RPMI7951 (cell line): ENCODE measurements at places on chromosomes 7 and 10.
A peak's percentile ranks its signal among the peaks of the same experiment; 100 is the strongest.

GRCh38 chr7:108525327-108525984 is 479 bp downstream of the PNPLA8 start:
- DNase-seq: peak; percentile 88

GRCh38 chr10:88830643-88831268 is 20.9 kb downstream of the ANKRD22 start:
- no peak for DNase-seq

GRCh38 chr10:20593649-20594048 is 303.5 kb downstream of the NEBL start:
- no peak for DNase-seq

DNA sequence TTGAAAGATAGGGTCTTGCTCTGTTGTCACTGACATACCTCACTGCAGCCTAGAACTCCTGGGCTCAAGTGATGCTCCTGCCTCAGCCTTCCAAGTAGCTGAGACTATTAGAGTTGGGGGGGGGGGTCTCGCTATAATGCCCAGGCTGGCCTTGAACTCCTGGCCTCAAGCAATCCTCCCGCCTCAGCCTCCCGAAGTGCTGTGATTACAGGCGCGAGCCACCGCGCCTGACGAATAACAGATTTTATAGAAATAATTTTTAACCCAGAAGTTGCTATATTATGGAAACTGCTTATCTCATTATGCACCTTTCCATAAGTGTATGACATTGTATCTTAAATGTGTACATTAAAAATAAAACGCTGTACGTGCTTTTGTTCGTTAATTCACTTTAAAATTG is 846 bp downstream of the ANKRD26 start:
- no peak for DNase-seq

DNA sequence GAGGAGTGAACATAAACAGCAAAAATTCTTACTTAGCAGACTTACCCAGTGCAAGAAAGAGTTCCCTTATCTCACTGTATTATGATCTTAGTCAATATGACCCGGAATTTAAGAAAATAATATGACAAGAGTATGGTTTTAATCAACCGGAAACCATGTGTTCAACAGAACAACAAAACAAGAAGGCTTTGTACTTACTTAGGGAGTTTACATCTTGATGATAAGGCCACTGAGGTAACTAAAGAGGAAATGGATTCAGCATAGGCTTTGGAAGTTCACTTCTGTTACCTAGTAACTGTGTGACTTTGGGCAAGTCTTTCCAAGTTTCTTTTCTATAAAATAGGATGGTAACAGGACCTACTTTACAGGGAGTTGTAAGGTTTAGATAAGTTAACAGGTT is 7.4 kb upstream of the FAS start:
- DNase-seq: no peak

DNA sequence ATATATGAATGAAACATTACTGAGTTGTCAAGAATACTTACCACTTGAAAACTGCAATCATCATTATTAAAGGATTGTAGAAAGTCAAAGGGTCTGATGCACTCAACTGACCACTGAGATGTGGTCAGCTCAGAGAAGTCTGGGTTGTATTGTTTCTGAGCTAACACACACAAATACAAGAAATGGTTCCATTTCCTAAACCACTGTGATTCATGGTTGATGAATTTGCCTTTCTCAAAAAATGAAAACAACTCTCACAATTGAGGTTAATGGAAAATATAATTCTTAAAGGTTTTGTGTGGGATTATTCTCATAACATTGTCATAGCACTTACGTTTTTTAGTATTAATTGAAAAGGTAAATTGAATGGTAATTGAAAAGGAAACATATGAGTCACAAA is 45.6 kb upstream of the TAS2R16 start:
- no peak for DNase-seq

DNA sequence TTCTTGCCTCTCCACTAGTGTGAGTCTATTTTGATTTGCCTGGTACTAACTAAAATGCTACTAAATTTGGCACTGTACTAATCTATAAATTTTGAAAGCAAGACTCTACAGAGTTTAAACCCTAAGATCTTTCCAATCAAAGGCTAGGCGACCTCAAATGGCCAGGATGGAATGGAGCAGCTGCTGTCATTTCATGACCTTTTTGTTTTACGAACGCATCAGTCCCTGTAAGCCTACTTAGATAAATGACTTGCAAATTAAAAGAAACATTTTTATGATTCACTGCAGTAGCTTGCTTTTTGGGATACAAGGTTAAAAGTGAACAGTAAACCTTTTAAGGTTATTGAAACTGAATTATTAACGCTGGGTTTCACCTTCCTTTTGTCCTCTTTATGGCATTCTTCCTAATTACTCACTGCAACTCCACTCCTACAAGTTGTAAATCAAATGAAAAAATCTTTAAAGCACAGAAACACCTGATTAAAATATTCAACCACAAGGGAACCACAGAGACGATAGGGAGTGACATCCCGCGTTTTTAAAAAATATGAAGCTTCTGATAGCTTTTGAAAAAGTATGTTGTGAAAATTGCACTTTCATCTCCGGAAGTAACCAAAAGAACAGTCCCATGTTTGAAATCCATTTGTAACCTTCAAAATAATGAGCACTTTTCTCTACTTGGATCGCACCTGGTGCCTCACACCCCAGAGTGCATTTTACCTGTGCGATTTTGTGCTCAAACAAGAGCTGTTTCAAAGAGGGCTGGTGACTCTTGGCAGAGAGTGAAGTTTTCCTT is 595.1 kb downstream of the PARD3 start:
- no peak for DNase-seq

- DNase-seq: no peak
Observed at GRCh38 chr7:146720195-146720594, 603.6 kb downstream of the CNTNAP2 start.

DNA sequence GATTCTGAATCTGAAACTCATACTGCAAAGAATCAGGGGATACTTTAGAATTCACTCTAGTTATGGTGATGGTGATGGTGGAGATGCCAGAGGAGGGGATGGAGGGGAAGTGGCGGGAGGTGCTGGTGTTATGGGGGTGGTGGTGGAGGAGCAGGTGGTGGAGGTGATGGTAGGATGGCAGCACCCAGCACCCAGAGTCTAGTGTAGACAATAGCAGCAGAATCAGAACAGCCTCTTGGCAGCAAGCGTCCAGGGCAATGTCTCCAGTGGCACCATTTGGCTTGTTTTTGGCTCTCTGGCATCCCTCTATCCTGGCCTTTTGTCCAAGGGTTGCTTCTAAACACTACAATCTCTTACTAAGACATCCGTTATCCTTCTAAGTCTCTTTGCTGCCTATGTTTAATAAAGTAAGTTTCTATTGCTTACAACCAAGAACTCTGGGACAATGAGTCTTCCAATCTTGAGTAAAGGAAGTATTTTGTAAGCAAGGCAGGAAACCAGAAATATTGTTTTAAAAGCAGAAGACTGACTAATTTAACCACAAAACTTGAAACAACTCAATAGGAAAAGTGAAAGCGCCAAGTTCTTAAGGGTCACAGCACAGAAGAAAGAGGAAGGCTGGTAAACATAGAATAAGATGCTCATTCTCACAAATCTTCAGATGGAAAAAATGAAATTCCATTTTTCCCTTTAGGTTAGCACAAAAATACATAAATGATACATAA is 42.4 kb upstream of the GDF10 start:
- peak; percentile 49 for DNase-seq

DNA sequence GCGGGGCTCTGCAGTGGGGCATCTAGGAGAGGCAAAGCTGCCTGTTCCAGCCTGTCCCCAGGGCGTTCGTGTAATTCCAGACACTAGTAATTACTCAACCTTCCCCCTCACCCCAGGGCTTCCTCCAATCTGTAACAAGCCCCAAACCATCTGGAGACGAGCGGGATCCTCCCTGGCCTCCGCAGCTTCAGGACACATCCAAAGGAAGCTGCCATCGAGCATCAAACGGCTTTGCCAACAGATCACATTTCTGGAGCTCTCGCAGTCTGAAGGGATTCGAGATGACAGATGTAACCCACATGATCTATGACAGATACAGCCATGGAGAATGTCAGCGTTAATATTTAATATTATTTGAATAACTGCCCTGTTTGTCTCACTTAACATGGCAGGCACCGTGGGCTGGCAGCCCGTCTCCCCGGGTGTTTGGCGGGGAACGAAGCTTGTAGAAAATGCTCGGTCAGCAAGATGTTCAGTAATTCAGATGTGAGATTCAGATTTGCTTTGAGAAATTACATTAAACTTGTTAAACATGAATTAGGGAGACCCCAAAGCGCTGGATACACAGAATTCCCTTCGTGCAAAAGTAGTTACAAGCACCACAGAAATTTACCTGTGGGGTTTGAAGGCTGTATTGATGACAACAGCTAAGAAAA is 108.5 kb upstream of the C7orf33 start:
- peak; percentile 5 for DNase-seq

GRCh38 chr10:119418362-119418761 is 124.2 kb downstream of the RGS10 start:
- no peak for DNase-seq

GRCh38 chr7:44221231-44221791 is 20.5 kb downstream of the YKT6 start:
- DNase-seq: peak; percentile 35

- DNase-seq: no peak
Observed at GRCh38 chr7:132526111-132526740, 50.0 kb downstream of the PLXNA4 start.

- DNase-seq: no peak
Observed at GRCh38 chr7:128197989-128198580, 43.0 kb upstream of the LEP start.

DNA sequence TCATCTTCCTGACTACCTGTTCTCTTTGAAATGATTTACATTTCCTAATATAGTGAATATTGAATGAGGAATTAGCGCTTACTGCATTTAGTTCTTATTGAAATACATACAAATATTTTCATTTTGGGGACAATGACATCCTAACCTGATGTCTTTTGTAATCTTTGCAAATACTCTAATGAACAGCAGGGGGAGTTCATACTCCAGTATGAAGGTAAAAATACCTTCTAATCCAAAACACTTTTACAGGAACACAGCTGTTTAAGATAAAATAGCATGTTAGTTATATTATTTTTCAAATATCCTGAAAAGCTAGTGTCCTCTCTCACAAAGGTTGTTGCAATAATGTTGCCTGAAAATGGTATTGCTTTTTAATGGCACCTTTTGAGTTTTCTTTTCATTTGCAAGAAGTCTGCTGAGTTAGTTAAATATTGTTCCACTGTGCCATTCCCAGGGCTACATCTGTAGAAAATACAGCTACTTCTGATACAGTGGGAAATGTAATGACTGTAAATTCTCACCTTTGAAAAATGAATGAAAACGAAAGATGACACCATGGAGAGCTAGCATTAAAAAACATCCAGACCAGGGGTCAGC is 400.0 kb downstream of the PHF14 start:
- DNase-seq: no peak

GRCh38 chr7:29641651-29642050 is 78.0 kb downstream of the PRR15 start:
- DNase-seq: peak; percentile 42

DNA sequence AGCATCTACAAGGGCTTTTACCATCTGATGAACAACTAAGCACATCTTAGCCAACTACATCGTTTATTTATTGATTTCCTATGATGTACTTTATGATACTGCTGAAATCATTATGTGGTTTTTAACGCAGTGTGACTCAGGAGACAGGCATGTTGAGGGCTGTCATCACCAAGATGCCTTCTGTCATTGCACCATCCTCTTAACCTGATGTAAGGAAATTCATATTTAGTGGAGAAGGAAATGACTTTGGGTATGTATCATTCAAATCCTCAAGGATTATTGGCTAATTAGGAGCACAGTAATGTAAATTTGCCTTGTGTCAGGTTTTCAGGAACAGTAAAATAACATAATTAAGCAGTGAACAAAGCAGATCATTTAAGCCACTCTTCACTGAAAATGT is 138.5 kb upstream of the MGMT start:
- DNase-seq: no peak

DNA sequence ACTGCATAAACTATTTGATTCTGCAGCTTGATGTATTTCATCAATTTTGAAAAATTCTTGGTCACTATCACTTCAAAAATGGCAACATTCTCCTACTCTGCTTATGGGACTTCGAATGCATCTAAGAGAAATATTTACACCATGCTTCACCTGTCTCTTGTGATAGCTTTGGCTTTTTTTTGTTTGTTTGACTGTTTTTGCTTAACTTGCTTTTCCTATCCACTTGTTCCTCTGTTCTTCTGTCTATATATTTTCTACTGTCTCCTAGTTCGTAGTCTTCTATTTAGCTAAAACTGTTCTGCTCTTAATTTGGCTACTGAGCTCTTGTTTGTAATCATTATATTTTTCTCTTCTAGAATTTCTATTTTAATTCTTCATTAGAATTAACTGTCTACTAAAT is 94.4 kb downstream of the INHBA start:
- no peak for DNase-seq

- peak; percentile 96 for DNase-seq
Observed at GRCh38 chr7:17408245-17408903, 109.9 kb downstream of the AHR start.

DNA sequence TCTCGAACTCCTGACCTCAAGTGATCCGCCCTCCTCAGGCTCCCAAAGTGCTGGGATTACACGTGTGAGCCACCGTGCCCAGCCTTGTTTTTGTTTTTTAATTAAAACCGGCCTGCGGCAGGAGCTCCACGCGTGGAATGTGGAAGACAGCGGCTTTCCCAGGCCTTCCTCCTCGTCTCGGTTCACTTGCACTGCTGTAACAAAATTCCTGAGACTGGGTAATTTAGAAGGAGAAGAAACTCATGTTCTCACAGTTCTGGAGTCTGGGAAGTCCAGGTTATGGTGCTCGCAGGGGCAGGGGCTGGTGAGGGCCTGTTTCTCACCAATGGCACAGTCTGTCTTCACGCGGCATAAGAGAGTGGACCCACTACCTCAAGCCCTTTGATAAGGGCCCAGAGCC is 14.4 kb upstream of the CRYGN start:
- DNase-seq: no peak

DNA sequence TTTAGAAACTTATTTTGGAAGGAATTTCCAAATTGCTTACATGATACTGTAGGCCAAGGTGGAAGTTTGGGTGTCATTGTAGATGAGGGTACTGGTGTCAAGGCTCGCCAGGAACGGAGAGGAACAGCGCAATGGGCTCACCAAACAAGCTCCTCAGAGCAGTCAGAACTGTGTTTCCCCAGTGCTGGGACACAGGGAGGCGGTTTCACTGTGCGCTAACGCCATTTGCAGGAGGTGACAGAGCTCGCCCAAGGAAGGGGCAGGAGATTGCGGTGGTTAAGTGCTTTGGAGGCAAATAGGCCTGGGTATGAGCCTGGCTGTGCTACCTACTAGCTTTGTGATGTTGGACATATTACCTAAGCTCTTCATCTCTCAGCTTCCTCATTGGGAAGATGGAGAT is 57.3 kb downstream of the HHEX start:
- no peak for DNase-seq
